ENCODE measurements at places on chromosomes 3 and 15.

DNA sequence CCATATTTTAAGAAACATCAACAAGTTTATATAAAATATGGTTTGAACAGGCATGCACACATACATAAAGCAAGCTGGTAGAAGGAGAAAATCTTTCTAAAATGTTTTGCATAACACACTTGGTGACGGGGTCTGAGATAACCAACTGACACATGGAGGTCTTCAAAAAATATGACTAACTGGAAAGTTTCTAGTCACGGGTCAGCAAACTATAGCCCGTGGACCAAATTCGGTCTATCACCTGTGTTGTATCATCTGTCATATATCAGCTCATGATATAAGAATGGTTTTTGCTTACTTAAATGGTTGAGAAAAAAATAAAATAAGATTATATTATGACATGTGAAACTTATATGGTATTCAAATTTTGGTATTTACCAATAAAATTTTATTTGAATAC, 465.1 kb downstream of the FOXP1 start:
- DNase-seq: no peak

DNA sequence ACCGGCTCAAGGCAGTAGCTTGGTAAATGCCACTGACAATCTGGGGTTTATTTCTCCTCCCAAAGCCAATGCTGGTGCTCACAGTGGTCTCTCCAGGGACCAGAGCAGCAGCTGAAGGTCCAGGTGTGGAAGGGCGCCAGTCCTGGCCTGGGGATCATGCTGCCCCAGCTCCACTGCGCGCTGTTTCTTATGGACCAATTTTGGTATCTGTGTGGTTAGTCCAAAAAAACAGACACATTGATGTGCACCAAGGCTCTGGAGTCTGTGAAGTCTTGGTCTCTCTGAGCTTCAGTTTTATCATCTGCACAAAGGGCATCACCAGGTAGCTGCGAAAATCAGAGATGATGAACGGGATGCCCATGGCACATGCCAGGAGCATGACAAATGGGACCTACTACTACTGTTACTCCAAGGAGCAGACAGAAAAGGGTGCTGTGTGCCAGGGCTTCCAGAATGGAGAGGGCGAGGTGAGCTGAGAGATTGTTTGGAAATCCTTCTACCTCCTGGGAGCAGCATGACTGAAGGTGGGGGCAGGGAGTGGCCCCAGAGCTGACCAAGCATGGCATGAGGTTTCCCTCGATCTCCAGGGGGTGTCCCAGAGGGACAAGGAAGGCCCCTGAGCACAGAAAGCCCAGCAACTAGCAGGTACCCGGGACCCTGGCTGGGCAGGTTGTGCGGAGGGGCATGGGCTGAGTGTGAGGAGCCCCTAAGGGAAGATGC, 134.3 kb upstream of the PRR20G start:
- no peak for DNase-seq

DNA sequence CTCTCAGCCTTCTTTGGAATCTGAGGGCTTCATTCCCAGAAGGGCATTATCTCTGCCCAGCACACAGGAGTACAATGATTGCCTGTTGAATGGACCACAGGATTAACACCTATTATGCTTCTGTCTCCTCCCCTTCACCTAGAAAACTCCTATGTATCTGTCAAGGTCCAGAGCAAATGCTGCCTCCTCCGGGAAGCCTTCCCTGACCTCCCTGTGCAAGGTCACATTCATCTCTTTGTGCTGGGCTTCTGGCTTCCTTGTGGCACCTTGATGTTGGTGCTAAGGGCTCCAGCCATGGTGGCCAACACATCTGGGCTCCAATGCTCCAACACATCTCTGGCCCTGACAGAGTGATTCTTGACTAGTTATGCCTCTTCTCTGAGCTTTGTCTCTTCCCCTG, 49.9 kb upstream of the ATP2B2 start:
- peak; percentile 16 for DNase-seq

DNA sequence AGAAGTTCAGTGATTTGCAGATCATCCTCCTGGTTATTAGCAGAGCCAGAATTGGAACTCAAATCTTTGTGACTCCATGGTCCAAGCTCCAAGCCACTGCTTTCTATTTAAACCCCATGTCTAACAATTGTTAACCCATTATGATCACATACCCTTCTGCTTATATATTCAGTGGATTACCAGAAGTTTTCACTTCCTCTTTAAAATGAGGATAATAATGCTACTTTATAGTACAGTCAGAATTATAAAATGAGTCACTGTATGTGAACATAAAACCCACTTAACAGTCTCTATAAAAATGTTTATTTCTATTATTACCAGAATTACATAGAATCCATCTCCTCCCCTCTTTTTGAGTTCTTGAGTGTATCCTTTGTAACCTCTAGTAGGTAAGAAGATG, 550.7 kb upstream of the DPPA4 start:
- no peak for DNase-seq

- DNase-seq: no peak
Measured at GRCh38 chr15:60006873-60007272, 2.8 kb downstream of the FOXB1 start.

DNA sequence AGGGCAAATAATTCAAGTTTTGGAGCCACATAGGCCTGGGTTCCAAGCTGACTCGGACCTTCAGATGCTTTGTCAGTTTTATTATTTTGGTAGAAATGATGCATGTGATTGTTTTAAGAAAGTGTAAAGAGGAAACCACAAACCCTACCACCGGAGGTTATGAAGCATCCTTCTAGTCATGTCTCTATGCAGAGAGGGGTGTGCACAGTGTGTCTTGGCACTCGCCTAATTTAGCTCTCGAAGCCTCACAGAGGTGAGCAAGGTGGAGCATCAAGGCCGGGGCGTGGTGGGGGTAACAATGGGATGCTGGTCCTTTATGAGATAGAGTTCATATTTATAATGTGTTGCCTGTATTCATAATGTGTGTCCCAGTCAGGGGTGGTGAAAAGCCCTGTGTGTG, 63.7 kb upstream of the SMAD6 start:
- no peak for DNase-seq

DNA sequence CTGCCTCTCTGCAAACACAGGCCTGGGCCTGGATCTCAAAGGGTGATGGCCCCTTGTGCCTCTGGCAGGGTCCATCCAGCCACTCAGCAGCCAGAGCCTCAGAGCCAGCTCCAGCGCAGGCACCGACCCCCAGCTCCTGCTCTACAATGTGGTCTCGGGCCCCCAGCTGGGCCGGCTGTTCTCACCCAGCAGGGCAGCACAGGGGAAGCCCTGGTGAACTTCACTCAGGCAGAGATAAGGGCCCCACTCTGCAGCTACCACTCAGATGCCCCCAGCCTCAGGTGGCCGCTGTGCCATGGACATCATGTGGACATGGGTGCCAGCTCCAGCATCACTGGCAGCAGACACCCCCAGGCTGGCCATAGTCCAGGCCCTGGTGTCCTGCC, 173.1 kb downstream of the TBC1D2B start:
- no peak for DNase-seq

- DNase-seq: no peak
Measured at GRCh38 chr3:127712881-127713771, 40.4 kb downstream of the ABTB1 start.

GRCh38 chr3:42822828-42823227, 13.6 kb downstream of the ACKR2 start:
- no peak for DNase-seq

DNA sequence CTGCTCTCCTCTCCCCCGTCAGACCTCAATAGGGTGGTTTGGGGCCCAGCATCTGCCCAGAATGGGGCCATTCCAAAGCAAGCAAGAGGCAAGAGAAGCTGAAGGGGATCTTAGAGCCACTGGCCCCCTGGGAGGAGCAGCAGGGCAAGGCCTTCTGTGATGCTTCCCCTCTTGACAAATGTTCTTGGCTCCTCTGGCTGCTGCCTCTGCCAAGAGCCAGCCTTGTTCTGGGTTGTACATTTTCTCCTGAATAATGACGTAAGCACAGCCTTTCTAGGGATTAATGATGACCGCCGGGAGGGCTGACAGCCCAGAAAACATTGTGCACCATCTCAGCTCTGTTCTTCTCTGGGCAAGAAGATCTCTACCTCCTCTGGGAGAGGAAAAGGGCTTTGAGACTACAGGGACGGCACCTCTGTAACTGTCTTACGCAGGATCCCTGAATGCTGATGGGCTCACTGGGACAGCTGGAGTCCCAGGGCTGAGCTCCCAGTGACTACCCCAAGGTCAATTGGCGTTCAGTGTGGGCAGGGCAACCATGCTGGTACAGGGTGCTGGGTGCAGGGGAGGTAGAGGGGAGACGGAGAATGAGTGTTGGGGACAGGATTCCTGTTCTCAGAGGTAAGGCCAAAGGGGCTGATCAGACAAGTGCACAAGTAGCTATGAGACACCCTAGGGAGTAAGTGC, 253.3 kb downstream of the FAM43A start:
- DNase-seq: no peak

GRCh38 chr3:102163039-102163817, 271.6 kb upstream of the ZPLD1 start:
- DNase-seq: peak; percentile 72

DNA sequence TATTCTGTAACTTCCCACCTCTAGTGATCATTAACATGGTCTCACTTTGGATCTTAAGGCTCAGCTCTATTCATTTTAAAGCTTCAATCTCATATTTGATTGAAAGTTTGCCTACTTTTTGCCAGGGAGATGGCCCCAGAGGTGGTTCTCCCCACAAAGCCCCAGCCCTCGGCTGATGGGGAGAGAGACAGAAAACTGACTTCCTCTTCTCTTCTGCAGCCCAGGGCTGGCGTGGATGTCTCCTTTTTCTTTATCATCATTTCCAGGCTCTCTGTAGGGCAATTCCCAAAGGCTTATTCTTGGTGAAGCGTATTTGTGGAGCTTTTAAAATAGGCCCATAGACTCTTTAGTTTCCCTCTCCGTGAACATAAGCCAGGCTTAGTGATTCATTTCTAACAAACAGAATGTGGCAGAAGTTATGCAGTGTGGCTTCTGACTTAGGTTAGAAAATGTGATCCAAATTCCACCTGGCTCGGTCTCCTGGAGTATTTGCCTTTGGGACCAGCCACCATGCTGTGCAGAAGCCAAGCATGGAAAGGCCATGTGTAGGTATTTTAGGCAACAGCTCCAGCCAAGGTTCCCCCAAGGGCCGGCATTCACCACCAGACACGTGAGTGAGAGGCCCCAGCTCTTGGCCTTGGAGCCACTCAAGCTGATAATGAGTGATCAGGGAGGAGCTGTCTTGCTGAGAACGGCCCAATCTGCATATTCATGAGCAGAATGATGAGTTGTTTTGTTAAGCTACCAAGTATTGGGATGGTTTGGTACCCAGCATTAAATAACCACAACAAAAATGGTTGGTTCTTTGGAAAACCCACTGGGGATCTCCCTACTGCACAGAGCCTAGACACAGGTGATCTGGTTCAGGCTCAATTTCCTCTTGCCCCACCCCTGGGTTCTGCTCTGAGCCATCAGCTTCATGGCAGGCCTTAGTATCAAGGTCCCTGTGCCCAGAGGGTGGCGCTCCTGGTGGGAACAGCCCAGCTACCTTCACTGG, 353.2 kb upstream of the PROK2 start:
- no peak for DNase-seq

- no peak for DNase-seq
Measured at GRCh38 chr3:169573148-169573547, 90.4 kb downstream of the MECOM start.

GRCh38 chr3:194667363-194667762, 4.6 kb downstream of the LSG1 start:
- DNase-seq: no peak

GRCh38 chr3:12299026-12299425, 10.2 kb downstream of the PPARG start:
- no peak for DNase-seq

GRCh38 chr3:178194539-178194938, 341.7 kb upstream of the KCNMB2 start:
- no peak for DNase-seq

- DNase-seq: no peak
Measured at GRCh38 chr3:74268753-74269152, 345.7 kb downstream of the CNTN3 start.

GRCh38 chr15:78093242-78094020, 1.1 kb downstream of the SH2D7 start:
- DNase-seq: no peak

All from hematopoietic multipotent progenitor cell treated with erythropoietin and hydrocortisone succinate and interleukin-3 and kit ligand, for 8 days (in vitro differentiated cells).